Germinal center (tissue), 1 donor: ENCODE measurements at places on chromosomes 3 and 15.

- no peak for DNase-seq
Measured at GRCh38 chr3:33883951-33884561, 85.6 kb downstream of the PDCD6IP start.

DNA sequence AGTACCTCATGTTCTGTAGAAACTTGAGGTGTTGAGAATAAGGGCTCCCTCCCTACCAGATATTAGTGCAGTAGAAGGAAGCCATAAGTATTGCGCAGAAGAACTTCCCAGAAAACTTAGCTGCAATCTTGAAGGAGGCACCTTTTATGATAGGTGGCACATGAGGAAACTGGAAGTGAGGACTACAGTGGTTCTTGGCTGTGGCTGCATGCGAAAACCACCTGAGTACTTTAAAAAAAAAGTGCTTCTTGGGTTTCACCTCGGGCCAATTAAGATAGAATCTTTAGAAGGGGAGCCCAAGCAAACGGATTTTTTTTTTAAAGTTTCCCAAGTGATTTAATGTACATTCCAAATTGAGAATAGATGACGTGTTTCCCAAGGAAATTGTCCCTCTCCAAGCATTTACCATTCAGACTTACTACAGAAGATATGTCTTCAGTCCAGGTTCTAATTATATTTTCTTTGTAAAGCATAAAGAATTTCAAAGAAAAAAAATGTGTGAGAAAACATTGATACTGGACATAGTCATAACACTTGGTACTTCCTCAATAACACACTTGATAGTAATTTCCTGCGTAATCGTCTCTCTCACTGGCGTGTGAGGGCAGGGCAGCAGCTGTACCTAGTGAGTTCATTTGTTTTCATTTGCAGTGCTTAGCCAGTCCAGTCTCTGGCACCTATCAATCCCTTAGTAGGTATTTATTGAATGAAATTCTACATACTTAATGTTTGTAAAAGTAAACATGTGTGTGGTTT lies 12.3 kb upstream of the NR1I2 start:
- no peak for DNase-seq

GRCh38 chr15:91124132-91124531 lies 24.1 kb downstream of the SV2B start:
- DNase-seq, result no peak

- no peak for DNase-seq
Measured at GRCh38 chr15:58593870-58594269, 155.6 kb downstream of the ADAM10 start.

GRCh38 chr3:175670557-175670956 lies 811.4 kb downstream of the NAALADL2 start:
- no peak for DNase-seq

GRCh38 chr3:108472001-108472591 lies 38.3 kb downstream of the MYH15 start:
- no peak for DNase-seq

DNA sequence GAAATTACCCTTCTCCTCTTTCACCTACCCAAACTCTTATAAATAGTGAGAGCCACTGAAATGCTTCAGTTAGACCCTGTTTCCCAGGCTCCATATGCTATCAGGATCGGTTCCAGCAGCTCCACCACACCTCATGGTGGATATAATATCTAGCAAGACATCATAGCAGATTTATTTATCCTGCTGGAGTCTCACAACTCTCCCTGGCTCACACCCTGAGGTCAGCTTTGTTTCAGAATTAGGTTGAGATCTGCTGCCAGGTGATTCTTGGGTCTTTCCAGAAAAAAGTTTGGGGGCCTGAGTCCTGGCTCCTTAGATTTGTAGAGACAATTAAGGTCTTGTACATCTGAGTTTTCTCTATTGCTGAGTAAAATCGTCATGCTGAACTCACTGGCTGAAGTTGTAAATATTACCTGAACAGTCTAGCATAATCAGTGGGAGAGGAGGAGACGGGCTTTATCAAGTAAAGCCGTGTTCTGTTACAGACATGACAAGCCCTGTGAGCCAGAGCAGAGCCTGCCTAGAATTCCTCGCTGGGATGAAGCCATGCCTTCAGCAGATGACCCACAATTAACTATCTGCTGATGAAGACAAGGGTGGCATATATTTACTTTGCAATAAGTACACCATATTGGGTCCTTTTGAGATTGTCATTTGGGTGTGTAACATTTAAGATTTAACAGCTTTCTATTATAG lies 131.6 kb downstream of the STAC start:
- no peak for DNase-seq

DNA sequence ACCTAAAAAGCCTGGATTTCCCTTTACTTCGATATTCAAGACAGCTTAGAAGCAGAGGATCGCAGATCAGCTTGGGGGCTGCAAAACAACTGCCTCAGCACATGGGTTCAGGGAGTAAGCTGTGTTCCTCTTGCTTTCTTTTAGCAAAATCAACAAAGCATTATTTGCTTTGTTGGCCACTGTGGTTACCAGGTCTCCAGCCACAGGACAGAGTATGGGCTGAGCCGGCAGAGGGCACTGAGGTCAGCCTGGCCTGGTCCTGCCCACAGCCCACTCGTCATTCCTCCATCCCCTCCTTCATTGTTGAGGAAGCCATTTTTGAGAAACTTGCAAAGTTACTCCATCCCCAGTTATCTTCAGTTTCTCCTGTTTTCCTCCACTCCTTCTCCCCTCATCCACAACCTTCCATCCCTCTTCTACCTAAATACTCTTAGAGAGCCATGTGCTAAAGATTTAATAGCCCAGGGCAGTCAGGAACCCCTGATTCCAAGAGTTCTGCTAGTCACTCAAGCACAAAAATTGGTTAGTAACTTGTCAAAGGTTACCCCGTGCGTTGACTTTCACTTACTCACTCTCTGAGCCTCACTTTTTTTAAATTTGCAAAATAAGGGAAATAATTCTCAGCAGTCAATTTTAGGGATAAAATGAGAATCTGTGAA lies 60.0 kb upstream of the HES1 start:
- DNase-seq, result no peak

DNA sequence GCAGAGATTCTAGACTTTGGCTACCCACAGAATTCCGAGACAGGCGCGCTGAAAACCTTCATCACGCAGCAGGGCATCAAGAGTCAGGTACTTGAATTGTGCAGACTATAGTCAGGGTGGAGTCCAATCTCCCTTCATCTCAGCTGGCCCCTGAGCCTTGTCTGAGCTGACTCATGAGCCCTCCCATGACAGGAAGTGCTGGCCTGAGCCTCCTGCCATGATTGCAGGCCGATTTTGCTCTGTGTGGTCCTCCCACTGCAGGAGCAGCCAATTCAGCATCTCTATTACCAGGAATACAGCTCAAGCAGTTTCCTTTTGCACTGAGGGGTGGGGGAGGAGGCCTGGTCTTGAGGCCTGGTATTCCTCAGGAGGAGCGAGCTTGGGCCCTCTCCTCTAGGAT lies 5.5 kb downstream of the AP2M1 start:
- DNase-seq, result no peak

GRCh38 chr15:39127925-39128617 lies 452.8 kb upstream of the THBS1 start:
- DNase-seq, result no peak

DNA sequence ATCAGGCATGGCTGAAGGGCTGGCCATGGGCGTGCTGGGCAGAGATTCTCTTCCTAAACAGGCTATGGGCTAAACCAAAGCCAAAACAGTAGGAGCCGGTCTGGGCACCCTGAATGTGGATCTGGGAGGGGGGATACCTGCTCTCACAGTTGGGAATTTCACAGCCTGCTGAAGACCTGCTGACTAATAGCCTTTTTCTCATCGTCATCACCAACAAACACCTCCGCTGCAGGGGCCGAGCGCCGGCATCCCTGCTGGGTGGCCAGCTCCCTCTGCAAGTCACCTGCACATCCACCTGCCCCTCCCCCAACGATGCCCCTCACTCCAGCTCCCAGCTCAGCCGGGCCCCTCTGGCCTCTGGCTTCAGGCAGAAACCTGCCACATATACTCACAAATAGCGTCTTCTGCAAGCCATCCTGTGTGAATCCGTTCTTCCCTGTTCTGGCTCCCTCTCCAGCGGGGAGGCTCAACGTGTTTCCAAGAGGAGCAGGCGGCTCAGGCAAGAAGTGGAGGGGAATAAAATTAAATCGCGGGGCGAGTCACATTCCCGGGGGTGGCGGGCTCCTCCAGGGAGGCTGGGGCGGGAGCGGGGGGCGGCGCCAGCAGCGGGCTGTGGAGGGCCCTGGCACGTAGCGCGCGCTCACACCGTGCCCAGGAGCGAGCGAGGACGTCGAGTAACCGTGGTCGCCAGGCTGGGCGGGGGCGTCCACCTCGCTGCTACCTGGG lies 466 bp downstream of the IQSEC1 start:
- DNase-seq, result no peak

DNA sequence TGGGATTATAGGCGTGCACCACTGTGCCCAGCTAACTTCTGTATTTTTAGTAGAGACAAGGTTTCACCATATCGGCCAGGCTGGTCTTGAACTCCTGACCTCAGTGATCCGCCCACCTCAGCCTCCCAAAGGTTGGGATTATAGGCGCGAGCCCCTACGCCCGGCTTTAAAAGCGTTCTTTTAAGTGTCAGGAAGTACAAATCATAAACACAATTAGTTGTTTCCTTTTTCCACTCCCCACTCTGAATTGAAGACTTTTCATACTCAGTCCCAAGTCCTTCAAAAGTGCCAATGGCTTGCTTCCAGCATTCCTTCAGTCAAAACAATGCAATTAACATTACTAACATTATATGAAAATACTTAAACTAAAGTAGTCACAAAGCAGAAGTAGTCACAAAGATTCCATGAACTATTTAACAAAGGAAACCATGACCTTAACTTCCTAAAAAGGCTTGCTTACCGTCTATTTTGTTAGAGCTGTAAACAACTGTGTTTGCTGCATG lies 8.1 kb downstream of the WDR82 start:
- DNase-seq, result no peak

GRCh38 chr15:31523655-31524049 lies 197.0 kb downstream of the KLF13 start:
- no peak for DNase-seq

DNA sequence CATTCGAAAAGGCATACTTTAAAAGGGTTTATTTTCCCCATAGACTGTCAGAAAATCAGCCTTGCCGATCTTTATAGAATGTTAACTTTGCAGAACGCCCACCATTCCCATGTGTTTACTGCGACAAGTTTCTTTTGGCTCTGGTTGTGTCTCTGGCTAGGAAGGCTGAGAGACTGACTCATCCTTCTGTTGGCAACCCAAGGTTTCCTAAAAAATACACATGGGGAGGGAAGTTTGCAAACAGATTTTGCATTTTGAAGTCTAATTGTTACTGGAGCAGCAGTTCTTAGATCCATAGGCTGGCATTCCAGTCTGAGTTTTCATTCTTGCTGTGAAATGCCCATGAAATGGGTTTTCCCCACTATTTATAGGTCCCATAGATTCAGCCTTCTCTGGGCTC lies 37.9 kb upstream of the MINAR1 start:
- DNase-seq, result no peak

DNA sequence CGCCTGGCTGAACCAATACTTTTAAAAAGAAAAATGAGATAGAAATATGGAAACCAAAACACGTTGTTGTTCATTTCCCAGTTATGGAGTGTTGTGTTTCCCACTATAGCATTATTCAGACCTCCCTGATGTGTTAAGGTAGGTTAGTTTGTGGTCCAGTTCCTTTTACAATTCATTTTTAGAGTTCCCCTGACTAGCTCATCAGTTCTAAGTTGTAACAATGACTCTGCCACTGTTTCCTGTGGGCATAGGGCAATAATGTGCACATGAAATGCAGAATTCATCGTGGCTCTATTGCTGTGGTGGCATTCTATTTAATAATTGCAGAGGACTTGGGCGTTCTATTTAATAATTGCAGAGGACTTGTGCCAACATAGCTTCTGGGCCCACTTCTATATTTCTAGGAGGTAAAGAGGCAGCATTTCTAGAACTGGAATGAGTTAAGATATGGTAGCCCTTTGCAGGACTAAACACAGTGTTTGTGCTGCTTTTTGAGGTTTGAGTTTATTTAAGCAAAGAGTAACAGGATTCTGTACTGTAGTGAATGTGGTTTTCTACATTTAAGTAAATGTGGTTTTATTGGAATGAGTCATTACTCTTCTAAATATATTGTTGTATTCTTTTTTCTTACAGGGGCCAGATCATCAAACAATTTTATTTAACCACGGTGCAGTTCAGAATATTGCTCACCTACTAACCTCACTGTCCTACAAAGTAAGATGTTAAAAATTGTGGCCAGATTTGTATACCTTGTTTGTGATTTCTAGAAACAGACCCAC lies 47.5 kb downstream of the ARMC8 start:
- no peak for DNase-seq

DNA sequence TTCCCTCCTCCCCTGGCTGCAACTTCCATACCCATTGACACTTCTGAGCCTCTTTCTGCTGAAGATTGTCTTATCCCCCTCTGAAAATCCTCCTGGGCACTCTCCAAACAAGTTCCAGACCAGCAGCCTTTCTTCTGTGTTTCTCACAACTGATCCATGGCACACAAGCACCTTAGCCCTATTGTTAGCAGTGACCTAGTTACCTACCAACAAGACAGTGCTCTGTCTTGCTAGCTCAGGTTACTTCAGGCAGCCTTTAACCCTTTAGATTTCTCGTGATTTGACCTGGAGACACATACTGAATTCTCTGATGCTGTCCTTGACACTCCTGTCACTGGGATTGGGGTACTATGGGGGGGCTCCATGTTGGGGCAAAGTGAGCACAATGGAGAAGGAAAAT lies 82.1 kb downstream of the GTF2E1 start:
- DNase-seq, result no peak

DNA sequence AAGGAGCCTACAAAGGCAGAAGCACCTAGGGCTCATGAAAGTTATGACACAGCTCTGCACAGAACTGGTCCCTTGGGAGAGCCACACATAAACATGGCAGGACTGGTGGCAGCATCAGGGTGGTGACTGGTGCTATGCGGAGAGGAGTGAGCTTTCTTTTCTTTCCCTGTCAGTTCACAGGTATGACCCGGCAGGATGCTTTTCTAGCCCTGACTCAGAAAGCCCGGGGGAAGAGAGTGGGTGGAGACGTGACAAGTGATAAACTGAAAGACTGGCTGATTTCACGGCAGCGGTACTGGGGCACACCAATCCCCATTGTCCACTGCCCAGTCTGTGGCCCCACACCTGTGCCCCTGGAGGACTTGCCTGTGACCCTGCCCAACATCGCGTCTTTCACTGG lies 103.0 kb downstream of the LARS2 start:
- DNase-seq, result no peak

DNA sequence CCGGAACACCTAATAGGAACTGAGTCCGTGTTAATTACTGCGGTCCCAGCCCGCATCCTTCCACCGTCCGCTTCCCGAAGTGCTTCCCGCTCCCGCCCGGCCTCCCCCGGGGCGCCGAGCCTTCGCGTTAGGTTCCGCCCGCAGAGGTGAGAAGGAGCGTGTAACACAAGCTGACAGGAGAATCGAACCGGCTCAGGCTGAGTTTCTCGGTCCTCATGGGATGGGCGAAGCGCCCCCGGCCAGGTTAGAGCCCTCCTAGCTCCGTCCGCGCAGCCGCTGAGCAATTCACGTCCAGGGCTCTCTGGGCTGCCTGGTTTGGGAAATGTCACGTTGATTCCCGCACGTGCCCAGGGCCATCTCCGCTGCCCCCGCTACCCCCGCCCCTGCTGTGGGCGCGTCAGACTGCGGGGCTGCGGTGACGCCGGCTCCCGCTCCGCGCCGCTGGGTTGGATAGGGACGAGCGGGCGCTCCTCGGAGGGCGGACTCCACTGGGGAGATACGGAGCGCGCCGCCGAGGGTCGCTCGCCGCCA lies 954 bp downstream of the CLDN11 start:
- DNase-seq, result no peak
